ENCODE measurements at places on chromosomes 1 and 21.

DNA sequence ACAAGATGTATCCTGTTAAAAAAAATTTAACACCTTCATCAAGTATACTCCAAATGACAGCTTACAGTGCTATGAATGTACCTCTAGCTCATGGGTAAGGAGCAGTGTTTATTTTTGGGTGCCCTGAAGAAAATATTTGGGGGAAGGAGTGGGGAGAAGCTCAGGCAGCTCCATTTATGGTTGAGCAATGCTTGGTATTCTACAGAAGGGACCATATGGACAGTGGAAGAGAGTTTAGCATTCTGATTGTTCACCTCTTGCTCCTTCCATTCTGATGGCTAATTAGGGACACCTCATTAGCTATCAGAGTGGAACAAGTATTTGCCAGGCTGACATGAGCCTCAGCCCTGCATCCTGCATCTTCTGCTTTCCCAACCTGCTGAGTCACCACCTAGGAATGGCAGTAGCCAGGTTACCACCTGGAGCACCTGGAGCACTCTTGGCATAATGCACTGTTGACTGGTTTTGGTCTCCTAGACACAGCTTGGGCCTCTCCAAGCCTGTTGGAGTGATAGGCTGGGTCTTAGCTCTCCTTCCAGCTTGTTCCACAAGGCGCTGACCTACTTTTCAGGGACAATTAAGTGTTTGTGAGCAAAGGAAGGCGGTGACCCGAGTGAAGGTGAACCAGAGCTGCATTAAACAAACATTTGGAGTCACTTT lies 62.0 kb upstream of the MACF1 start:
- no peak for DNase-seq

- DNase-seq: no peak
Observed at GRCh38 chr1:92494485-92495141, 7.9 kb upstream of the GFI1 start.

GRCh38 chr1:40856656-40857302 lies 5.4 kb downstream of the CITED4 start:
- DNase-seq: no peak

DNA sequence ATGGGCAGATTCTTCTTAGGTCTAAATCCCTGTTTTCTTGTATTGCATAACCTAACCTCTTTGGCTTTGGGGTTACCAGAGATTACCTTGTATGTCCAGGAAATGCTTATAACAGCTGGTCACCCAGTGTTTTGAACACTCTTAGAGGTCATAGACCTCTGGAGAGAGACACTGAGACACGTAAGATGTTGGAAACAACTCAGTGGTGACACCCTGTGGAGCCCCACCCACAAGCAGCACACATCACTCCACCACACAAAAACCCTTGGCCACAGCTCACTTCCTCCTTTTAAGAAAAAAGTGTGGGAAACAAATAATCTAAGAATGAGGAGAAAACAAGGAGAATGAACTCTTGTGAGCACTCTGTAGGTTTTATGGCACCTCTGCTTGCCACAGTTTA lies 26.3 kb upstream of the CYP4B1 start:
- DNase-seq: no peak

- DNase-seq: no peak
Observed at GRCh38 chr21:44815225-44815624, 2.6 kb downstream of the SUMO3 start.

- no peak for DNase-seq
Observed at GRCh38 chr1:19612530-19612929, 31.6 kb upstream of the NBL1 start.

DNA sequence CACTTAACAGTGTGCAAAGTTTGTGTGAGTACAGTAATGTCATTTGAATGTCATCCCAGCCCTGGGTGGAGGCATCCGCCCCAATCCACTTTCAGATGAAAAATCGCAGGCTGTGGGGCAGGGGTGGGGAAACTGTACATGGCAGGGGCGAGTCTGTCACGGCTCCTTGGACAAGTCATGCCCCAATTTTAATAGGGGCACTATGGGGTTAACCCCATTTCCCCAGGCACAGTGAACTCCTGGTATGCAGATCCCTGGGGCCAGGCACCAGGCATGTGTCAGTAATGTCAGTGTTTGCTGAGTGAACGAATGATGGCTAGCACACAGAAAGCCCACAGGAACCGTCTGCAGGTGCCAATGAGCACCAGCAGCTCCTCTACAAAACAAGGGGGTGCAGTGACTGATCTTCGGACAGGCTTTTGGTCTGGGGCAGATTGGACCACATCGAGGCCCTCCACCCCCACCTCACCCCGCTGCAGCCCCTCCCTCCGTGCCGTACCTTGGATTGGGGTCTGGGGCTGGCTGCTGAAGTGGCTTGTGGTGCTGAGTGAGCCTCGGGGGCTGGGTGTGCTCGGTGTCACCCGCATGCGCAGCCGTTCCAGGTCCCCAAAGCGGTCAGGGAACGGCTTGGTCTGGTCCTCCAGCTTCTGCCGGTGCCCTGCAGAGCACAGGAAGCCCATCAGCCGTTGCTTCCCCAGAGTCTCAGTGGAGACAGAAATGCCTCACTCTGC lies 23.2 kb downstream of the RUNX3 start:
- DNase-seq: no peak

- DNase-seq: no peak
Observed at GRCh38 chr1:32116531-32116930, 8.7 kb downstream of the KPNA6 start.

DNA sequence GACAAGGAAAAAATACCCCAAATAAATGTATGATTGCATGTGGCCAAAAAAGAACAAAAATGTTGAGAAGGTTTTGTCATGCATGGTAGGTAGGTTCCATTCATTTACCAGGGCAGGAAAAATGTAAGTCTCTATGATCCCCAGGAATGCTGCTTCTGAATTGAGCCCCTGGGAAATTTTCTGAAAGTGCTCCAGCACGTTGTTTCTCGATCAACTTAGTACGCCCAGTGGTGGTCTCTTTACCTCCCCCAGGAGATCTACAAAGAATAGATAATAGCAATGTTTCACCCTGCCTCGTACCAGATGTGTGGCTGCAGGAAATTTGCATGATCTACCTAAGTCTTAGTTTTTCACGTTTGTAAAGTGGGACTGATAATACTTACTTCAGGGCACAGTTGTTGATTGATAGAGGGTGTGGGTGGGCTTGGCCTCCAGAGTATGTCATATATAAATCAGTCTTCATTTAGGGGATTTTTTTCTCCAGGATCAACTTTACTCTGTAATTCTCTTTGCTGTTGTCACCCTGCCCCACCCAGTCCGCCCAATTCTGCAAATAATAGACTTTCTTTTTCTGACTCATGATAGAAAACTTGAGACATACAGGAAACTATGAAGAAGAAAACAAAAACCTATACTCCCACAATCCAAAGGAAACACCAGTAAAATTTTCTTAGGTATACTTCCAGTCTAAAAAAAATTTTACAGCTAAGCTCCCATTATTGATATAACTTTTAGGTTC lies 462.0 kb upstream of the RUNX1 start:
- peak; percentile 29 for DNase-seq

- peak; percentile 3 for DNase-seq
Observed at GRCh38 chr1:14778898-14779865, 180.7 kb downstream of the KAZN start.

DNA sequence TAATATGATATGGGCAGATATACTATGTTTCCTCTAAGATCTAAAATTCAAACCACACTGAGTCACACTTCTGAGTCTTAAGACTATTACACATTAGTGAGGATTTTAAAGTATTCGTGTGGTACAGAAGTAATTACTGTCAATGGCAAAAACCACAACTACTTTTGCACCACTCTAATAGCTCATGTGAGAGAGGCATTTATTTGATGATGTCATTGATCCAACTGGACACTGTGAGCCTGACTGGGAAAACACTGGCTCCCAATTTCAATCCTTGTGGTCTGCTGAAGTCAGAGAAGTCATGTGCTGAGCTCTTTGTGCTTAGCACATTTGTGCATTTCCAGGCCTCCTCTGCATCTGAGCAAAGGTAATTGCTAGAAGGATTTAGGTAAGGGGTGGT lies 377.8 kb downstream of the USH2A start:
- DNase-seq: peak; percentile 96

- DNase-seq: no peak
Observed at GRCh38 chr1:213683529-213683928, 304.2 kb upstream of the PROX1 start.

DNA sequence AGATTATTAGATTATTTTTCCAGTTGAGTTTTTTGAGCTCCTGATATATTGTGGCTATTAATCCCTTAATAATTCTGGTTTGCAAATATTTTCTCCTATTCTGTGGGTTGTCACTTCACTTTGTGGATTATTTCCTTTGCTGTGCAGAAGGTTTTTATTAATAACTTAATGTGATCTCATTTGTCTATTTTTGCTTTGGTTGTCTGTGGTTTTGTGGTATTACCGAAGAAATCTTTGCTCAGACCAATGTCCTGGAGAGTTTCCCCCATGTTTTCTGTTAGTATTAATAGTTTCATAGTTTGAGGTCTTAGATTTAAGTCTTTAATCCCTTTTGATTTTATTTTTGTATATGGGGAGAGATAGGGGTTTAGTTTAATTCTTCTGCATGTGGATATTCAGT lies 7.1 kb upstream of the TBX19 start:
- DNase-seq: no peak

DNA sequence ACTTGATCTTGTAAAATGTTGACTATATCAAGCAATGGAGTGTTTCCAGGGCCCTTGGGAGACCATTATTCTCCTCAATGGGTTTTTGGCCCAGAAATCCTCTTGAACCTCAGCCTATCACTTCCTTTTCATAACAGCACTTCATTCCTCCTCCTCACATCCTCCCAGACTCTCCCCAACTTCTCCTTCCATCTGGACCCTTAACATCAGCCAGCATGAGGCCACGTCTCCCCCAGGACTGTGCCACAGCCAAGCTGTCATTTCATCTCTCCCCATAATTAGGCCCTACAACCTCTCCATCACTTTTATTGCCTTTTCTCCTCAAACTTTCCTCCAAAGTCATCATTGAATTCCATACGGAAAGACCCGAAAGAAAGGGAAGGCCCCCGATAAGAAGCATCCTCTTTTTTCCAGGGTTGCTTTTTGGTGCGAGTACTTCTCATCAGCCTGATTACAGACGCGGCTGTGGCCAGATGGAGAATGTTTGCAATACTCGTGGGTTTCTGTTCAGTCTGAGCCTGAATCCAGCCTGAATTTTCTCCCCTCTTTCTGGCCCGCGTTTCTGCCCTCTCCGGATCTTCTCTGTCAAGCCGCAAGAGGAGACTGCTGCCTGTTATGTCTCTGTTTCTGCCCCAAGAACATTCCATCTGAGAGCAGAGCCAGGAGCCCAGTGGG lies 52.7 kb upstream of the SLC25A33 start:
- DNase-seq: no peak

DNA sequence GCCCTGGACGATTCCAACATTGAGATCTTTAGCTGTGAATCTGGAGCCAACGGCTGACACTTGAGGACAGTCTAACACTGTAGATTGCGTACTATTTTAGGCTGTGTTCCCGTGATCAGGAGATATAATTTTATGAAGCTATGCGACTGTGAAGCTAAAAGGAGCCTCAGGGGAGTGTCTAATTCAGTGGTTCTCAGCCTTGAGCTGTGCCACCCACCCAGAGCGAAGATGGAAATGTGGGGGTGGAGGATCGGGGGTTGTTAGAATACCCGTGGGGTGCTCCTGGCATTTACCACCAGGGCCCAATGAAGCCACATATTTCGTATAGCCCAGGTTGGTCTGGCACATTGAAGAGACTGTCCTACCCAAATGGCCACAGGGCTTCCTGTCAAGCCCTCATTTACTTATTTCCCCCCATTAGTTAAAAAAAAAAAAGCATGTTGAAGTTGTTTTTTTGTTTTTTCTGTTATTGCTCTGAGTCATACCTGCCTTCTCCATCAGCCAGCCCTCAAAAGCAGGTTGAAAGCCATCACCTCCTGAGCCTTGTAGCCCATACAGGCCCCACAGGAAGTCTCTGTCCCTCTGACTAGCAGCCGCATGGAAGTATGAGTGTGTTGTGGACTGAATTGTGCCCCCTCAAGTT lies 141.7 kb downstream of the GALNT2 start:
- DNase-seq: no peak

- peak; percentile 49 for DNase-seq
Observed at GRCh38 chr21:45894450-45894825, 87.1 kb upstream of the COL6A1 start.

DNA sequence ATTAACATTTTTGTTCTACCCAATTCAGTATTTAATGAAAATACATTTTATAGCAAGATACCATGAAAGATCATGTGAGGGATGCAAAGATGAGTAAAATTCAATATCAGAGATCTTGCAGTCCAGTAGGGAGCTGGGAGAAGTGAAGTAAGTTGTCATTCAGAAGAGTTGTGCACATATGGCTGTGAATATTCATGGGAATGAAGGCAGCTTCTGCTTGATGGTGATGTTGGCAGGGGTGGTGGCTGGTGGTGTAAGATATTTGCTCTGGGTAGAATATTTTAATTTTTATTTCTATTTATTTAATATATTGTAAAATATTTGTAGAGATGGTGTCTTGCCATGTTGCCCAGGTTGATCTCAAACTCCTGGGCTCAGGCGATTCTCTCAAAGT lies 72.0 kb upstream of the GCLM start:
- DNase-seq: no peak

DNA sequence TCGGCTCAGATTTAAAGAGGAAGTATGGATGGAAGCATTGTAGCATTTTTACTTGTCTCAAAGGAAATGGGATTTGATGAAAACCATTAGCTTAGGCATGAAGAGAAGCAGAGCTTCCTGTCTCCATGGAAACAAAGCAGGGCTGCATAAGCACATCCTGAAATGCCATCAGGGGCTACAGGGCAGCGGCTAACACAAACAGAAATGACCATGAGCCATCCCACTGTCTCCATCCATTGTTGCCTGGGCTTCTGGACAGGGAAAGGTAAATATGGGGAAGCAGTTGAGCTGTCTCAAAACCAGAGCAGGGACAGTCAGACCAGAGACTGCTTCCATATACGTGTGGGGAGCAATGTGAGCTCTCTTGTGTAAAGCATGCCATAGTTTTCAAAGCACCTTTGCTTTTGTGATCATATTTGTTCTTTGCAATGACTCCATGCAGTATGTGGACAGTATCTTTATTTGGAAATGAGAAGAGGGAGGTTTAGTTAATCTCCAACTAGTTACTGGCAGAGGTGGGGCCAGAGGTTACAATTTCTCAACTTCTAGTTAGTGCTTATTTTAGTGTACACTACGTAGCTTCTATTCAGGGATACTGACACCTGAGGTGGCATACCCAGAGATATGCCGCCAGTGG lies 176.1 kb downstream of the CACNA1E start:
- DNase-seq: no peak

GRCh38 chr21:29293495-29293894 lies 5.2 kb upstream of the BACH1 start:
- no peak for DNase-seq

- no peak for DNase-seq
Observed at GRCh38 chr1:241022366-241022765, 334.6 kb downstream of the RGS7 start.

DNA sequence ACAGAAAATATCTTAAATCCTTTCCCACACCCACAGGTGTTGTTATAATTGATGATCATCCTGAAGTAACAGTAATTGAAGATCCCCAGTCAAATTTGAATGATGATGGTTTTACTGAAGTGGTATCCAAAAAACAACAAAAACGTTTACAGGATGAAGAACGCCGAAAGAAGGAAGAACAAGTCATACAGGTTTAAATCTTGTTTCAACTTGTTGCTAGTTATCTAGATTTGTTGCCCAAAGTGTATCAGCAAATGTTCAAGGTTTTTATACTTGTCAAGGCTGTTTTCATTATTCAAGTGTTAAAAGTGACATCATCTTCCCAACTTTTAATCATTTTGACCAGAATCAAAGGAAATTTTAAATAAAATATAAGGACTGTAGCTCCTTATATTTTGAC lies 64.7 kb downstream of the PRRC2C start:
- no peak for DNase-seq

- DNase-seq: no peak
Observed at GRCh38 chr1:54064299-54064698, 10.9 kb downstream of the TCEANC2 start.

- DNase-seq: peak; percentile 92
Observed at GRCh38 chr1:183279835-183280234, 93.8 kb downstream of the LAMC2 start.
